ENCODE measurements at places on chromosomes 1 and 21.

DNA sequence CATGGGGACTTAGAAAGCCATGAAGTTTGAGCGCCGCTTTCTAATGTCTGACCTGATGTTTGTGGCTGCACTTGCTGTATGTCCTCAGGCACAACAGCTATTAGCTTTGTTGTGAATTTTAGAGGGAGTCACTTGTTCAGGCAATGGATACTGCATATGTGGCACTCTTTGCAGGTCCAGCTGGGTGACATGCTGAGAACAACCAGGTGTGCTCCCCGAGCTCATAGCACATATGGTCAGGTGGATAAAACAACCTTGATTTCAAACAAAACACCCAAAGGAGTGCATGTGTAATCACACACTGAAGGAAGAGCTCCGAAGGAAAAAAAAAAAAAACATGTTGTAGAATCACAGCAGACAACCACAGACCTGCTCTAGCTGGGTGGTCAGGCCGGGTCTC, 178.6 kb downstream of the BACH1 start:
- no peak for ATAC-seq

DNA sequence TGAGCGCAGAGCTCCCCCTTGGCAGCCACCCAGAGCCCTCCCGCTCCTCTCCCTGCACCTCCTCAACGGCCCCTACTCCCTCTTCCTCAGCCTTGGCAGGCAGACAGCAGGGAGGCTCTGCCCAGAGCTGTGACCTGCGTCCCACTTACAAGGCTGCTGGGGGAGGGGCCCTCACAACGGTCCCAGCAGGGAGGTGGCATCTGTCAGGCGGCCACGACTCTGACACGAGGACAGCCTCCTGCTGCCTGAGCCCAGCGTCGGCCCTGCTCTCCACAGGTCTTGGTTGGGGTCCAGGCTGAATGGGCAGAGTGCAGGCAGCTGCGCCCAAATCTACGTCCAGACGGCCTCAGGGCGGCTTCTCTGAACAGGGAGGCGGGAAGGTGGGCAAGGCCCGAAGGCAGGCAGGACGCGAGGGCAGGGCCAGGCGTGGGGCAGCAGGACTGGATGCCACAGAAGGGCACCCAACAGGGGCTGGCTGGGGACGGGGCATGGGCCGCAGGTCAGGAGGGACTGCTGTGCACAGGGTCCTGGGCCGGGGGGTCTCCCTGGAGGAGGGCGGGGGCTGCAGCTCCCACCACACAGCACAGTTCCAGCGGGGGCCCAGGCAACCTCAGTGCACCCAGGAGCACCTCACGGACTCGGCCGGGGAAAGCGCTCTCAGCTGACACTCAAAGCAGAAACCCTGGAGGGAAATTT, 7.5 kb downstream of the SLC19A1 start:
- no peak for ATAC-seq

- no peak for ATAC-seq
Observed at GRCh38 chr1:222736972-222737371, at the start of gene FAM177B. Gene FAM177B, plus strand, starts transcription at chr1:222737202. Its CDS starts 9,344 bp downstream, at chr1:222746546.

DNA sequence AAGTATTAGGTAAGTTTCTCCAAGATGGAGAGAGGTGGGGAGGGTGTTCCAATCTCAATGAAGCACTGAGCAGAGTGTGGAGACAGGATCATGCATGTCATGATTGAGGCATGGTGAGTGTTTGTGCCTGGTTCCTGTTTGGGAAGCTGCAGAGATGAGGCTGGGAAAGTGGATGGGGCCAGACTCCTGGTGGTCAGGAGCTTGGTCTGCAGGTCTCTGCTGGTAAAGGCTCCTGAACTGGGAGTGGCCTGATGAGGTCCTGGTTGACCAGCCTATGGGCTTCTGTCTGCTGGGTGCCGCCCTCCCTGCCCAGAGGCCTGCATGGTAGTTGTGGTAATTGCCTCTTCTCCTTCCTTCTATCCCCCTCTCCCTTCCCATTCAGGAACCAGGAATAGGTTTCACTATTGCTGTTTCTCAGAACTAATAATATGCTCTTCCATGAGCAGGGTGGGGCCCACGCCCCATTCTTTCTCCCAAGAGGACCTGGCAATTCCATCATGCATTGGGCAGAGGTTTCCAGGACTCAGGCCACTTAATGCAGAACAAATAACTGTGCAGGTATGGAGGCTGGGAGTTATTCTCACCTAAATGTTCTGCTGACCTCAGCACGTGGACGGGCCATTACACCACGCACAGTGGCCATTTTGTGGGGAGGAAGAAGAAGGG, 24.5 kb downstream of the PROK1 start:
- no peak for ATAC-seq

DNA sequence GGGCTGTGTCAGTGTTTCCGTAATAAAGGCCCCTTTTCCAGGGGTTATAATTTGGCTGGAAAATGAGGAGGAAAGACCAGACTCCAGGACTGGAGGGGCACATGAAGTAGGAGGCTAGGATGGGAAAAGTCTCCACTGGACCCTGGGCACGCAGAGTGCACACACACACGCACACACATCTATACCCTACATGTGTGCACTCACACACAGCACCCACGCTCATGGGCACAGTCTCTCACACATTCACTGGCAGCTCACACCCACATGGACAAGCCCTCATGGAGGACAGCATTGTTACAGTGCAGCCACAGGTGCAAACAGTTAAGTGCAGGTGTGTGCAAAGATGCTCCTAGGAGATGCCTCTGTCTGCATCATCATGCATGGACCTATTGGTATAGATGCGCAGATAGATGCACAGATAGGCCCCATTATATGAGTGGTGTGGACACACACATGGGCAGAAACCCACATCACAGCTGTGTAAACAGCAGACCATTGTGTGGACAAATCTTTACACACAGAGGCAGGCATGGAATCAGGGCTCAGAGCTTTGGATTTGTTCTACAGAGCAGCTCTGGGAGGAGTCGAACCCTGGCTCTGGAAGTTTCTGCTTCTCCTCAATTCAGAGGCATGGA, 9.1 kb upstream of the RUNX3 start:
- no peak for ATAC-seq

GRCh38 chr1:221316491-221317056, 425.3 kb downstream of the DUSP10 start:
- no peak for ATAC-seq

DNA sequence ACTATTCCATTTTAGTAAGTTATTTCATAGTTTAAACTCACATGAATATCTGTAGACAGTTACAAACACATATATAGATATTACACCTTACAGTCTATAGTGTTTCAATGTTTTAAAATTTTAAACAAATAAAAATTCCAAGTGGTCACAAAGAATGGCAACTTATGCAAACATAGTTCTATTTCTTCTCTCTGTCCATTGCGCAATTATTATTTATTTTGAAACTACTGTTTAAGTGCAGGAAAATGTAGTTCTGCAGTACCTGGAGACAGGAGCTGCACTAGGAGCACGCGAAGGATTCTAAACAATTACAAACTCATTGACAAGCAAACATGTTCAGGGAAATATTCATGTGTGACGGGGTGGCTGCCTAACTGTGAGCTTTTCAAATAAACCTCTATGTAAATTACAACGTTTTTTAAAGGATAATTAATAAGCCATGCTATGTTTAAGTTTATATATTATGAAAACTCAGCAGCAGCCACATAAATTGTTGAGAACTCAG, 312.0 kb upstream of the DUSP10 start:
- no peak for ATAC-seq

DNA sequence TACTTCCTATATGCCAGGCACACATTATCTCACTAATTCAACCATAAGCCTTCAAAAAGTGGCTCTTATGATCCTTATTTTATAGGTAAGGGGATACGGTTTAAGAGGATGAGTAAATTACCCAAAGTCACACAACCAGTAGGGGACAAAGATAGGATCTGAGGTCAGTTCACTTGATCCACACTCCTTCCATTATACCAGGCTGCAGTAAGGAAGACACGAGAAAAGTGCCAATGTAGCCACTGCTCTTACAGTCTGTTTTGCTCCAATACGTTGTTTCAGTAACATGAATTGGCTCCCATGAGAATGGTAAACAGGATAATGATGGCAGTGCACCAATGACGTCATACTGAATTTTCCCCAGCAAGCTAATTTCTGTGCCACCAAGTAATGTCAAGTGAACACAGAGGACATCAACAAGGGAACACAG, 15.4 kb upstream of the GUCA2A start:
- ATAC-seq: no peak

GRCh38 chr1:113929750-113930498, 800 bp downstream of the HIPK1 start:
- peak; percentile 34 for ATAC-seq

DNA sequence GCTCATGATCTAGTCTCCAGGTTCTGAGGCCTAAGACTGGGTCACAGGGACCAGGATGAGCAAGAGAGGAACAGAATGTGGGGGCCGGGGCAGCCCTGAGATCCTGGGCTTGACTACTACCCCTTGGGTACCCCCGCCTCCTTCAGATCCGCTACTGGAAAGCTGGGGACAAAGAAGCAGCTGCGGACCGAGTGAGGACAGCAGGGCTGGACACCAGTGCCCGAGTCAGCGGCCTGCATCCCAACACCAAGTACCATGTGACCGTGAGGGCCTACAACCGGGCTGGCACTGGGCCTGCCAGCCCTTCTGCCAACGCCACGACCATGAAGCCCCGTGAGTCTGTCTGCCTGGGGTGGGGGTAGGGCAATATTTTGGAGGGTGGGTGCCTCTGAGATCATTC, 12.5 kb downstream of the TMEM81 start:
- no peak for ATAC-seq

- ATAC-seq: no peak
Observed at GRCh38 chr21:26153758-26154157, 16.8 kb downstream of the APP start.

GRCh38 chr1:9202240-9202870, 32.2 kb upstream of the H6PD start:
- ATAC-seq: no peak

DNA sequence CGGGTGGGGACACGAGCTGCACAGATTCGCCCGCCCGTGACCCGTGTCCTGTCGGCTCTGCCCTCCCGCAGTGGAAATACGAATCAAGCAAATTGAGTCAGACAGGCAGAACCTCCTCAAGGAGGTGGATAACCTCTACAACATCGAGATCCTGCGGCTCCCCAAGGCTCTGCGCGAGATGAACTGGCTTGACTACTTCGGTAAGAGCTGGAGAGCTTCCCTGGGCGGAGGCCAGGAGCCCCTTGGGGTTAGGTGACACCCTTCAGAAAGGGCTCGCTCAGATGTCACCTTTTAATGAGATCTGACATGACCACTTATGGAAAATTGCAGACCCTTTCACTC, 489 bp downstream of the CDCA8 start:
- no peak for ATAC-seq

DNA sequence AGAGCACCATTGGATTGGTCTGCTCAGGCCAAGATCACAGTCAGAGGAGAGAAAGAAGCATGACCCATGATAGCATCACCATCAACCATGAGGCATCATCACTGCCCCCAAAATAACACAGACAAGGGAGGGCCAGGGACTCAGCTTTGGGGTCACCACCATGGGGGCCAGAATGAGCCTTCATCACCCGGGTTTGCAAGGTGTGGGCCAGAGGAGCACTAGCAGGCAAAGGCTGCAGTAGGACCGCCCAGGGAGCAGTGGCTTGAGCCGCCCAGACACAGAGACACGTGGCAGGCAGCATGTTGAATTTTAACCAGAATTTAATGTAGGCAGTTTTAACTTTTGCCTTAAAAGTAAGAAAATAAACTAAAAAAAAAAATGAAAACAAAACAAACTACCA, 53.7 kb upstream of the TMPRSS2 start:
- no peak for ATAC-seq

GRCh38 chr1:246795906-246796694, 71.9 kb downstream of the SCCPDH start:
- no peak for ATAC-seq

GRCh38 chr21:41956926-41957729, 3.3 kb upstream of the C2CD2 start:
- ATAC-seq: no peak

DNA sequence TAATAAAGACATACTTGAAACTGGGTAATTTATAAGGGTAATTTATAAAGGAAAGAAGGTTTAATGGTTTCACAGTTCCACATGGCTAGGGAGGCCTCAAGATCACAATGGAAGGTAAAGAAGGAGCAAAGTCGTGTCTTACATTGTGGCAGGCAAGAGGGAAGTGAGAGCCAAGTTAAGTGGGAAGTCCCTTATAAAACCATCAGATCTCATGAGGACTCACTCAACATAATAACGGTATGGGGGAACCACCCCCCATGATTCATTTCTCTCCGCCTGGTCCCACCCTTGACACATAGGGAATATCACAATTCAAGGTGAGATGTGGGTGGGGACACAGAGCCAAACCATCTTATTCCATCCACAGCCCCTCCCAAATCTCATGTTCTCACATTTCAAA, 76.8 kb upstream of the ZNF678 start:
- ATAC-seq: peak; percentile 28

DNA sequence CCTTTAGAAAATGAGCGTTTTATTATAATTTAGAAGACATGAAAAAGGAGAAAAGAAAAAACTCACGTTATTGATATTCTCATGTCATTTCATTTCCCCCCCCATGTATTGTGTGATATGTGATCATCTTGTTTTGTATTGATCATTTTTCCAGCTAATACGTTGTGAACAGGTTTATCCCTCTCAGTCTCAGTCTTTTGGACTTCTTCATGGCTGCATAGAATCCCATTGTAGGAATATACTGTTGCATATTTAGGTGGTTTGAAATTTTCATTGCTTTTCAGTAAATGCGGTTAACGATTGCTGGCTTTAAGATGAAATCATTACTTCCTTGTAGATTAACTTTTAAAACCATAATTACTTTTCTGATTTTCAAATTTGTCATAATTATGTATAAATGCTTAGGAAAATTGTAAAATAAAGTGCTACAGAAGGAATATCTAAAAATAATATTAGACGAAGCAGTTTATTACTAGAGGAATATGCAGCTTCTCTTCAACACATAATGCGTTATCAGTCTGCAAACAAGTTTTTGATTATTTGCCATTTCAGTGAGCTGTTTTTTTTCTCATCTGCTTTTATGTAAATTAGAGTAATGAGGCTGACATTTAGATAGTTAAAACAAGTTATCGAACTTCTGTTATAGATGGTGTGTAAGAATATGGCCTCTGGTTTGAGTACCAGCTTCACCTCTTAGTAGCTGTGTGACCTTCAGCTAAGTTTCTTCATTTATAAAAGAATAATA, 1.8 kb downstream of the SON start:
- no peak for ATAC-seq

DNA sequence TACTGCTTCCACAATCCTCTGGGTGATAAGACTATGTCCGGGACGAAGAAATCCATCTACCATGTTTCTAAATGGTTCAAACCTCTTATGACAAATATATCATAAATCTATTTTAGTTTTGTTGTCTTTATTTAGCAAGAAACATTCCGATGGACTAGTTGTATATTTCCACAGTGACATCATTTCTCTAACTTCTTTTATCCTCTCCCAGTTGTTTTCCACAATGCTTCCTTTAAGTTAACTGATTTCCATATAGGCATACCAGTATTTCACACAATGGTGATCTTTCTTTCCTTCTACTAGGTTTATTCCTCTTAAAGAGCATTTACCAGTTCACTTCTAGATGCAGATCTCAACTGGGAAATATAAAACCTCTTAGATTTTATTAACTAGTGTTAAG, 44.8 kb downstream of the USP1 start:
- ATAC-seq: no peak

All from activated CD4-positive, CD25-positive, alpha-beta regulatory T cell treated with anti-CD3 and anti-CD28 coated beads, Interleukin-2, amount 50 U/mL, for 24 hours (primary cell).